Stimulated activated CD8-positive, alpha-beta memory T cell treated with anti-CD3 and anti-CD28 coated beads, Interleukin-15, amount 100 ng/mL, for 4 hours (primary cell): ENCODE measurements at places on chromosomes 1 and 21.

DNA sequence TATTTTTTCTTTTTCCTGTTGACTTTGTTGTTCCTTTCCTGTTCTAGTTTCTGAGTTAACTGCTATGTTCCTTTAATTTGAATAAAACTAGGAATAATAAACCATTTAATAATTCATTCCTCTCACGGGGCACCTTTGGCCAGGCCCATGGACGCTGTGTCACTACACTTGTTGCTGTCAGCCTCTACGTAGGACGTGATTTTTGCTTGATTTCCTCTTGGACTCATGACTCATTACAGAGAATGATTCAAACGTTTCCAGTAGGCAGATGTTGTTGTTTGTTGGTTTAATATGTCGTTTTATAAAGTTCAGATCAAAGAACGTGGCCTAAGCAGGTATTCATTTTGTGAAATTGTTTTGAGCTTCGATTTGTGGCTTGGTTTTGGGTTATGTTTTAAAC lies 9.1 kb upstream of the SLC19A1 start:
- no peak for DNase-seq

DNA sequence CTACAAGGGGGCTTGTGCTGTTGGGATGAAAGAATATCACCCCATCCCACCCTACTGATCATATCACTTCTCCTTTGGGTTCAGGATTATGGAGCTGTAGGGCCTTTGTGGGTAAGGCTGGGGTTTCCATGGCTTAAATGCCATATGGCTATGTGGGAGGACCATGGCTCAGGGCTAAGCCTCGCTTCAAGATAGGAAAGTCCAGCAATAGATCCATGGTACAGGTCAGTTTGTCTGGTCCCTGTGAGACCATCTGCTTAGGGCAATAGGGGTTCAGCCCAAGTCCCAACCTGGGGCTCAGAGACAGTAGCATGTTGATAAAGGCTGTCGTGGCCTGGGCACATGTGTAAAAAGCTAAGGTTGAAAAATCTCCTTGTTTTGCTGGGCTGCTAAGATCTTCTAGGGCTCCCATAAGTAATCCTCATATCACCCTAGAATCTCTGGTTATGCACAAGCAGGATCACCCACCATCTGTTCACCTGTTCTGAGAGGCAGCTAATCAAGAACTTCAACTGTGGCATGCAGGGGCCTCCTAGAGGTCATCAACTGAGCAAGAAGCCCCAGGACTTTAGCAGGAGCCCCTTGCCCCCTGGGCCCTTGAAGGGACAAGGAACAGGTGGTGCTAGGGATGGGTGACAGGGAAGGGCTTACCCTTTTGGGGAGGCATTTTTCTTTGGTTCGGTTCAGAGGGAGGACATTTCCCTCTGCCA lies 66.5 kb downstream of the UBE2T start:
- no peak for DNase-seq

DNA sequence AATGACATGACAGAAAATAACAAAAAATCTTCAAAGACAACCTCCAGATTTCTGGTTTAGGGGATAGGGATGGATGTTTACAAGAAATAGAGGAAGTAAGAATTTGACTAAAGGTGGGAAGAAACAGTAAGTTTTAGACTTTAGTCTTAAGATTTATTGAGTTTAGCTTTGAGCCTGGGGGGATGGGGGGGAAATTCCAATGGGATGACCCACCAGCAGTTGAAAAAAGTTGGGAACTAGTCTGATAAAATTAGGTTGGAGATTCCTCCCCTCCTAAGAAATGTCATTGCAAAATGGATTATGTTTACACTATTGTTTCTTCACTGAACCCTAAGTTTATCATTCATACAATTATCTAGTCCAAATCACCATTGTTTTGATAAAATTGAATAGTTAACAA lies 28.4 kb downstream of the WDR26 start:
- no peak for DNase-seq

- no peak for DNase-seq
Measured at GRCh38 chr1:50132347-50132894, 23.7 kb downstream of the ELAVL4 start.

DNA sequence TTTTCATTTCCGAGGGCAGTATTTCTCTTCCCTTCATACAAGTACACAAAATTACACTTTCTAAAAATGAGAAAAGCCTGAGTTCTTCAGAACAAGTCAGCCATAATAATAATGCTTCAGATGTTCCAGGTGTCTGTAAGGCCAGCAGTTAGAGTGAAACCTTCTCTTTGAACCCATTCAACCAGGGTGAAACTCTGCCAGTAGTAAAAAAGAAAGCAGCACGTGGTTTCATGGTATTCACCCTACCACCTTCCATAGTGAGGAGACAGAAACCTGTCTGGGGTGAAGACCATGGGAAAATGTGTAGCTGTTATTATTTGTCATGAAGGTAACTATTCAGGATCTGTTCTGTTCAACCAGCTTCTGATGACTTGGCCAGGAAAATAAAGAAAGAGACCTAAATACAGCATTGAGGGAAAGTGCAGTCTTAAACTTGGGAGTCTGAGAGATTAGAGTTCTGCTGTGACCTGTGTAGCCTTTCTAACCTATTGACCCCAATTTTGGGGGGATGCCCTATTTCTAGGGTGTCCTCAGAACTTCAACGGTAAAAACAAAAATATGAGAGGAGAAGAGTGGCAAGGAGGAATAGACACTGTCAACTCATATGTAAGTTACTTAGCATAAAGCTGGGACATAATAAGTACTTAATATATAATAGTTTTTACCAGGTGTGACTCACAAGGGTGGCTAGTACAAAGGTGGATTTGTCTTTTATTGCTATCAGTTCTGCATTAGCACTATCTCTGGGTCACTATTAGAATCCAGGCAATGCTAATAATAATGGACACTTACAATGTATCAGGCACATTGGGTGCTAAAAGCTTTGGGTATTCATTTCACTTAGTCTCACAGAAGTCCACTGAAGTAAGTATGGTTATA lies 70.0 kb upstream of the TNFSF4 start:
- no peak for DNase-seq

DNA sequence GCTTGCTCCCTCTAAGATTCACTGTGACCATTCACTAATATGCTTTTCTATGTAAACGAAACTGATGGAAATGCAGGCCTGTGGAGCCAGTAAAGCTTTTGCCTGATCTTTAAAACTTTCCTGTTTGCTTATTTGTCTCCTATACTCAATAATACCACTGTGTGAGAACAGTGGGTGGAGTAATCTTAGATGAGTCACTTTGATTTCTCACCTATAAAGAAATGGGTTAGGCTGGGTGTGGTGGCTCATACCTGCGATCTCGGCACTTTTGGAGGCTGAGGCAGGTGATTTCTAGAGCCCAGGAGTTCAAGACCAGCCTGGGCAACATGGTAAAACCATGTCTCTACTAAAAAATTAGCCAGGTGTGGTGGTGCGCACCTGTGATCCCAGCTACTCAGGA lies 70.8 kb downstream of the RWDD3 start:
- DNase-seq = no peak

- no peak for DNase-seq
Measured at GRCh38 chr1:3168678-3169077, 99.7 kb downstream of the PRDM16 start.

GRCh38 chr21:33496345-33496744 lies 4.8 kb upstream of the DNAJC28 start:
- no peak for DNase-seq

- DNase-seq = no peak
Measured at GRCh38 chr1:62271134-62271533, 48.1 kb downstream of the KANK4 start.

- DNase-seq = no peak
Measured at GRCh38 chr21:25170681-25171080, 436.6 kb downstream of the MRPL39 start.

DNA sequence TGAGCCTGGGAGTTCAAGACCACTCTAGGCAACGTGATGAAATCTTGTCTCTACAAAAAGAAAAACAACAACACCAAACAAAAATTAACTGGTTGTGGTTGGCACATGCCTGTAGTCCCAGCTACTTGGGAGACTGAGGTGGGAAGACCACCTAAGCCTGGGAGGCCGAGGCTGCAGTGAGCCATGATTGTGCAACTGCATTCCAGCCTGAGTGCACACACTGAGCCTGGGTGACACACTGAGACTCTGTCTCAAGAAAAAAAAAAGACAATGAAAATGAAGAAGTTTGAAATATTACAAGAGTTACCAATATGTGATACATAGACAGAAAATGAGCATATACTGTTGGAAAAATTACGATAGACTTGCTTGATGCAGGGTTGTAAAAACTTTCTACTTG lies 31.9 kb downstream of the PDC start:
- no peak for DNase-seq
